T-cell (primary cell): ENCODE measurements at places on chromosomes 3 and 15.

DNA sequence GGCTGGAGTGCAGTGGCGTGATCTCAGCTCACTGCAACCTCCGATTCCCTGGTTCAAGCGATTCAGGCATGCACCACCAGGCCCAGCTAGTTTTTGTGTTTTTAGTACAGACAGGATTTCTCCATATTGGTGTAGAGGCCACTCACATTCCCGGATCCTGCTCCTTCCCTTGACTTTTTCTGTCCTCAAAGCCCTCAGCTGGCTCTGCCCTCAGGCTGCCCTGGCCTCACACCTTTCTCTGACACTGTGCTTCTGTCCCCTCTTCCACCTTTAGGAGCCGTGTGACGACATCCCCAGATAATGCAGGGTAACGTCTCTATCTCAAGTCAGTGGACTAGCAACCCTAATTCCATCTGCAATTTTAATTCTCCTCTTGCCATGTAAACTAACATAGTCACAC lies 8.6 kb upstream of the CYFIP1 start:
- DNase-seq: no peak

- no peak for DNase-seq
Measured at GRCh38 chr3:43870844-43871626, 180.3 kb downstream of the ABHD5 start.

- no peak for DNase-seq
Measured at GRCh38 chr3:112128843-112129727, 4.0 kb downstream of the GCSAM start.

DNA sequence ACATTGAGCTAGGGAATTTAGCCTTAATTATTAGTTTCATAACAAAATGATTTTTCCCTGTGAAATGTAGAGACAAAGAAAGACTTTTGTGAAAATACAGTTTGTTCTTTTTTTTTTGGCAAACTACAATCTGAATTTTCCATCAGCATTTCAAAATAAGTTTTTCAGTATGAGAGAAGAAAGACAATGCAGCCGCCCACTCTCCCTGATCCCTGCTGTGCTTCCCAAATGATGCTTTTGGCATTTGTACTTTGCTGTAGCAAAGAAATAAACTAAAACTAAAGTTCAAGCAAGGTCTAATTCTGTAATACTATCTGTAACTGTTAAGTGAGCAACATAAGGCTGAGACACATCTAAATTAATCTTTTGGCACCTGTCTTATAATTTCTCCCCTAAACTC lies 782.2 kb downstream of the VGLL3 start:
- DNase-seq: no peak

GRCh38 chr3:197736491-197737318 lies at the start of gene RUBCN:
Gene RUBCN (minus strand): TSS chr3:197736904. CDS start chr3:197736719, 185 bp downstream.
- peak; percentile 87 for DNase-seq

- no peak for DNase-seq
Measured at GRCh38 chr3:9036404-9037131, 73.3 kb upstream of the RAD18 start.

- no peak for DNase-seq
Measured at GRCh38 chr15:86568378-86568777, 488.7 kb downstream of the AGBL1 start.

DNA sequence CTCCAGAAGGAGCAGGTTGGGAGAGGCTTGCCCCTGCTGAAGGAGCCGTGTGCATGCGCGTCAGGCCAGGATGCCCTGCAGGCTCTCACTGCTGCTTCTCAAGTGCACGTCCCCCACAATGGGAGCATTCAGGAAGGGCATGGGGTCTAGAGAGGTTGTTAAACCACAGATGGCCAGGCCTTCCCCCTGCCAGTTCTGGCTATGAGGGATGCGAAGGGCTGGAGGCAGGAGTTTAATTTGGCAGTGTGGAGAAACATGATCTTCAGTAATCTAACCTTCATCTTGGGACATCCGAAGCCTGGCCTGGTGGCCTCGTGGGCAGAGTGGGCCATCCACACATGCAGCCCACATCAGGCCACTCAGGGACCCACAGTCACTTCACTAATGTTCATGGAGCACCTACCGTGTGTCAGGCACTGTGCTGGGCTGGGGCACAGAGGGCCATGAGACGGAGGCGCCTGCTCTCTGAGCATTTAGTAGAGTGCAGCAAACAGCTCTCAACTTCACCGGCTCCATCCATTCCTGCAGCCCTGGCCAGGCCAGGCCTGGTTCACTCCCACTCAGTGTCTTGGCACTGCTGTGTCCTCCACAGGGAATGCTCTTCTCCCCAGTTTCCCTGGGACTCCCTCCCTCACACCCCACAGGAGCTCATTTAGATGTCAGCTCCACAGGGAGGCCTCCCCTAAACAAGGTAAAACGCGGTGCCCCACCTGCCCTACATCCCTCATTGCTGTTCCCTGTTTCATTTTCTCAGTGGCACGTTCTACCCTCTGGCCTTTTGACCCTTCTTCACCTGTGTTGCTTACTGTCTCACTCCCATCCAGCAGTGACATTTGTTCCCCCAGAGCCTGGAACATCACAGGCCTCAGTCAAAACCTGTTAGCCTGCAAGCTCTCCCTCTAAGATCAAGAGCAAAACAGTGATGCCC lies 4.0 kb downstream of the CFAP100 start:
- DNase-seq: no peak

DNA sequence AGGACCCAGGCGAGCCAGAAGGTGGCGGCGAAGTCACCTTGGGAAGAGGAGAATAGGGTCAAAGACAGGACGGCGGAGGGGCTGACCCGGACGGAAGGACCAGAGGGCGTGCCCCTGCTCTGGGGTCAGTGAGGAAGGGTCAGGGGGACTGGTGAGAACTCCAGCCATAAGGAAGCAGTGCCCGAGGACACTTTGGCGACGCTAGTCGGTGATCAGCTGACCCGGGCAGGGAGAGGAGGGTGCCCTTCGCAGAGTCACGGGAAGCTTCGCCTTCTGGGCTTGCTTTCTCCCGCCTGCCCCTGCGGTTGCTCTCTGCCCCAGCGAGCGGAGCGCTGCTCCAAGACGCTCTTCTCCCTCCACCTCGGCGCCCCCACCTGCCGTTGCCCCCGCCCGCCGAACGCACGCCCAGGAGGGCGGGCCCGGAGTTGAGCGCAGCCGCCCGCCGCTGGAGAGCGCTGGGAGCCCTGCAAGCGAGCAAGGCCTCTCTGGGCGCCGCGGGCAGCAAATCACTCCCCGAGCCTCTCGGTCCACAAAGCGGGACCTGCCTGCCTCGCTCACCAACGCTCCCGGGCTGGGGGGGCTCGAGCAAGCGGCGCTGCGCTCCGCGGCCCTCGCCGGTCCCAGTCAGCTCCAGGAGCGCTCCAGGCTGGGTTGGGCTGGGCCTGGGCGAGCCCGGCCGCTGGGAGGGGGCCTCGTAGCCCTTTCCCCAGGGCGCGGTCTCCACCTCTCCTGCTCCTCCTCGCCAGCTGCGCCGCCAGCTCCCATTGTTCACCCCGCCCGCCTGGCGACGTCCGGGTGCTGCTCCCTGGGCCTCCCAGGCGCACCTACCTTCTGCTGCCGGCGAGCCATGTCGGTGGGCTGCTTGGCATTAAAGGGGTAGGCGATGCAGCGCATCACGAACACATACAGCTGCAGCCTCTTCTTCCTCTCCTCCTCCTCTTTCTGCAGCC lies 1.2 kb downstream of the CADPS start:
- no peak for DNase-seq

DNA sequence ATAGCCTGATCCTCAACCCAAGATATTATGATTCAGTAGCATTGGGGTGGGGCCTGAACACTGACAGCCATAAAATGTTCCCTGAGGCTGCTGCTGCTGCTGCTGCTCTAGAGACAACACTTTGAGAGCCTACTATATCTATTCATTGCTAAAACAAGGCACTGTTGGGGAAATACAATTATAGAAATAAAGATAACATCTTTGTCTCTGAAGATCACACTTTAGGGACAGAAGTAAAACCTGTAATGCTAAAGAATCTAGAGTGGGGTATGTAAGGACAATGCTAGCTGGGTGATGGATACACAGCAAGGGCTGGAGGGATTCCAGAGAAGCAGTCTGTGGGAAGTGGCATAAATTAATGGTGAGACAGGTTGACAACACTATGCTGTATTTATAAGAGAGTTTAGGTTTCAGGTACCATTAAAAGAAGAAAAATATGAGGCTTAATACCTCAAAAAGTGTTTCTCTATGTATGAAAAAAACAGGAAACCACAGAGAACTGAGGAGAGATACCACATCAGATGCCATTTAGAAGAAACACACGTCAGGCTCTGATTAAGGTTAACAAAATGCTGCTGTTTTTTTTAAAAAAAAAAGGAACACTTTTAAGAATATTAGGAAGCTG lies 115.9 kb downstream of the CBLB start:
- peak; percentile 46 for DNase-seq

DNA sequence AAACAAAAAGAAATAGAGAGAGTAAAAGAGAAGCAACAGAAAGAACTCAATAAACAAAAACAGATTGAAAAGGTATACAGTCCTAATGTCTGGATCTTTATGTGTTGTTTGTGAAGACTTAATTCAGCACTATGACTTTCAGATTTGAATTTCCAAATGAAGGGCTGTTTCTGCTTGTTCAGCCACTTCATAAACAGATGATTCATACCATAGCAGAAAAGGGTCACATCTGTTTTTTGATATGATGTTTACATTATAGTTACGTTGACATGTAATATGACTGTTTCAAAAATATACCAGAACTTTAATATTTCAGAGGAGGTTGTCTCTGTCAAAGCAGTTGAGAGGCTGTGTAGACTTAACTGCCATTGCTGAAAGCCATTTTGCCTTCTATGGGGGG lies 24.1 kb downstream of the ASB14 start:
- no peak for DNase-seq

GRCh38 chr15:59933607-59934006 lies 70.5 kb upstream of the FOXB1 start:
- no peak for DNase-seq

DNA sequence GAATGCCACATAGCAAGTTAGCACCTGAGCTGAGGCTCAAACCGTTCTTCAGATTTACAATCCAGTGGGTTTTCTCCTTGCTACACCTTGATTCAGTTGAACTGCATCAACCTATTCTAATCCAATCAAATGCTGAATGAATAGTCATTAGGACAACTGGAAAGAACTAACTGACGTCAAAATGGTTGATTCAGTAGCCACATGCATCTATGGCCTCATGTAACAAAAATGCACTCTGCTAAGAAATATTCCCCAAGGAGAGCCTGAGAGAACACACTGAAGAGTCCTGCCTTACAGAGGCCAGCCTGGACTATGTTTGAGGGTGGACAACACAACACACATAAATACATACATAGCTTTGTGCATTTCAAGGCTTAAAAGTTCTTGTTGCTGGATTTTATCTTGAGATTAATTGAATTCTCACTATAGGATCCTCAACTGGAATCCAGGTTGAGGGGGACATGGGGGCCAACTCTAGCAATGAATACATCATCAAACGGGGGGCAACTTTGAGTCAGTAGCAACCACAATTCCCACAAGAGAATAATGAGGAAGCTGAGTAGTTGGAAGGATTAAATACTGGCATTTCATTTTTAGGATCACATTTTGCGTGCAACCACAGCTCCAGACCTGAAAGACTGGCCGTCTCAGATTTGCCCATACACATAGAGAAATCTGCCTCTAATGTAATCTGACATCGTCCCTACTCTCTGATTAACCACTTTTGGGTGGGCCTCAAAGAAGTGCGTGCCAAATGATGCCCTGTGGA lies 280.2 kb upstream of the ICE2 start:
- no peak for DNase-seq

GRCh38 chr3:87248831-87249230 lies 21.7 kb downstream of the CHMP2B start:
- DNase-seq: no peak

DNA sequence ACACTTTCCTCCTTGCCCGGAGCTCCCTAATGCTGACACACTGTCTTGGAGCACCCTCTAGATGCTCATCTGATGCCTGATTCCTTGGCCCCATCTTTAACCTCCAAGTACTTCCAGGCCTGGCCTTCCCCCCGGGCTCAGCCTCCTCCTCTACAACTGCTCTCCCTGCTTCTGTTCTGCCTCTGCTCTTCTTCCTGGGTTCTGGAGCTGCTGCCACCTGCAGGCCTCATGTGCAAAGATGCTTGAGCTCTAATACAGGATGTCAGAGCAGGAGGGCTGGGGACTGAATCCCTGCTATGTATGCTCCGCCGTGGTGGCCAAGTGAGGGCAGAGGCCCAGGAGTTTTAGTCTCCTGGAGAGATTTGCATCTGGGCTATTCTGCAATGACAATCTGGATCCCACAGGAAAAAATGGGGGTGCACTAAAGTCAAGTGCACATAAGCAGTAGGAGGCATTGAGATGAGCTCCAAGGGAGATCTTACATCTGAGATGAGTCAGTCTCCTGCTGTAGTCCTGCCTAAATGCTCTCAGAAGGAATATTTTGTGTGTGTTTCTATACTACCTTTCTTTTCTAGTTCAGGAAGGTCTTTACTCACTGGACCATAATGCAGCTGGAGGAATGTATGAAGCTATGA lies 296.3 kb downstream of the UACA start:
- DNase-seq: peak; percentile 45

DNA sequence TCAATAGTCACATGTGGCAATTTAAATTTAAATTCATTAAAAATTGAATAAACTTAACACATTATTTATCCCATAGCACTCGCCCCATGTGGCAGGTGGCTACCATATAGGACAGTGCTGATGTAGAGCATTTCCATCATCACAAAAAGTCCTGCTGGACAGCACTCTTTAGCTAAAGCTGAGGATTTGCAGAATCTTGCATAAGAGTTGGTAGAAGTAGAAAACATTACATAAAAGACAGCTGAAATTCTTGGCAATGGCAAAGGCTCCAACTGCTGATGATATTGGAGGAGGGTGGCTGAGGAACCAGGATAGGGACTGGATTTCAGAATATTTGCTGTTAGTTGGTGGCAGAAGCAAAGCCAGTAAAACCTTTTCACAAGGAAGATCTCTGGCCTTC lies 230.7 kb upstream of the SATB1 start:
- DNase-seq: no peak

DNA sequence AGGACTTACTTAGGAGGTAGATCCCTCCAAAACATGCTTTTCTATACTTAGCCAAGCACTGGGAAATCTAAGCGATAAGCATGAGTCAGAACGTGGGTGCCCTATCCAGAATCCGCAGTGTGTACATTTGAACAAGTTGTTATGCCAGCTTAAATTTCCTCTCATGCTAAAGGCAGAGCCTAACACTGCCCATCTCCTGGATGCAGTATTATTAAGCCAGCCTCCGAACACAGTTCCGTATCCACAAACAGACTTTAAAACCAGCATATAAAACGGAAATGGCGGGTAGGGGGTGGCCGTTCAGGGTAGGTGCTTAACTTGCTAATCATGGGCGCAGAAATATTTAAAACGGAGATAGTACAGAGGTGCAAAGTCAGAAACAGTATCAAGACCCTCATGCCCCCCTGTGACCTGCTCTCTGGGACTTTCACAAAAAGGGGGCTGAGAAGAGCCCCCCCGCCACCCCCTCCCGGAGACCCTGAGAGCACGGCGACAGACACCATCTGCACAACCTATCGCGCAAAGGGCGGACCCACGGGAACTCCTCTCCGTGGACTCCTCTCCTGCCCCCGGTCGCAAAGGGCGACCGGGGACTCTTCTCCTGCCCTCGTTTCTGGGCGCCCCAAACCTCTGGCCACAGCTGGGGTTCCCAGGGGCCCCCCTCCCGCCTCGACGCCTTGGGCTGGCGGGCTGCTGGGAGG lies 889 bp upstream of the LRRIQ4 start:
- peak; percentile 5 for DNase-seq
